ENCODE measurements at places on chromosomes 4 and X.

GRCh38 chrX:119391279-119391678, 7.9 kb upstream of the SLC25A43 start:
- no peak for DNase-seq

DNA sequence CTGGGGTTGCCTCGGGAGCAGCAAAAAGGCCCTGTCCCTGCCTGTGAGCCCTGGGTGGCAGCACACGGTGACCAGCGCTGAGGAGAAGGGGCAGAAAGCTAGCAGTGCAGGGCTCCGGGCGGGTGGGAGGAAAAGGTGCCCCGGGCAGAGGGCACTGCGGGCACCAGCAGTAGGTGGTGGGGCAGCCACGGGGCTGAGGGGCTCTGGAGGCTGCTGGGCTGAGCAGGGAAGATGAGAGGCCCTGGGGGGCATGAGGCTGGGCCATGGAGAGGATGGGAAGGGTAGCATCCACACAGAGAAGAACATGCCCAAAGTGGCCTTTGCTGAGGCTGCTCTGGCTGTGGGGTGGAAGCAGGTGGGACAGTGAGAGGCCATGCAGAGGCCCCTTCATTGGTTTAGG, 67.5 kb upstream of the NKX1-1 start:
- no peak for DNase-seq

DNA sequence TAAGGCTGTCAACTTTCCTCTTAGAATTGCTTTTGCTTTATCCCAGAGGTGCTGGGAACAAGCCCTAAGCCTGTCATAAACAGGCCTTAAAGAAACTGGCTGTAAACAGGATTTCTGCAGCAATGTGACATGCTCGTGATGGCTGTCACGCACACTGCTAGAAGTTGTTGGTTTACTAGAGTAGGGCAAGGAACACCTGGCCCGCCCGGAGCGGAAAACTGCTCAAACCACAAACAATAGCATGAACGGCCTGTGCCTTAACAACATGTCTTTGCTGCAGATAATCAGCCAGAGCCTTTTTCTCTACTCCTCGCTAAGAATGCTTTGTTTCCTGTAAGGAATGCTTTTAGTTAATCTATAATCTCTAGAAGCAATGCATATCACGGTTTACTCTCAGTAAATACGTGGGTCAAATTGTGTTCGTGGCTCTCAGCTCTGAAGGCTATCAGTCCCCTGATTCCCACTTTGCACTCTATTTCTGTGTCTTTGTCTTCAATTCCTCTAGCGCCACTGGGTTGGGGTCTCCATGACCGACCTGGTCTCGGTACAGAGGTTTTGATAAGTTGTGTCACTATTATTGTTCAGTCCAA, 318.3 kb downstream of the GLUD2 start:
- no peak for DNase-seq

GRCh38 chr4:20512985-20513384, 187.3 kb upstream of the PACRGL start:
- no peak for DNase-seq

- DNase-seq = peak; percentile 50
These were observed at the start of gene HMX1 for GRCh38 chr4:8871417-8872401. Gene HMX1, minus strand, starts transcription at chr4:8871839. Its CDS starts 225 bp downstream, at chr4:8871614.

DNA sequence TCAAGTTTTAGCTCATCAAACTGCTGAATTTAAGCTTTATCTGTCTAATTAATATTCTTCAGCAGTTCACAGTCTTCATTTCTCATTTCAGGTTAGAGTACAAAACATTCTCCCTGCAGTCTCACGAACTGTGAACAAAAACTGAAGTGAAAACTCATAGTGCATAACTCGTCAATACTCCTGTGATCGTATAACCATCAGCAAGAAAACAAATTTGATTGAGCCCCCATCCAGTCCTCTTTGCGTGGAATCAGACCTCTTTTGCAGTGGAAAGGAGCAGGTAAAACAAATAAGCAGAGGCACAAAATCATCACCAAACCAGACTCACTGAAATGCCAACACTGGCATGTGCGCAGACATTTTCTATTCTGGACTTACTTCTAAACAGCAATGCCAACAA, 12.7 kb downstream of the ADAM29 start:
- DNase-seq = no peak

DNA sequence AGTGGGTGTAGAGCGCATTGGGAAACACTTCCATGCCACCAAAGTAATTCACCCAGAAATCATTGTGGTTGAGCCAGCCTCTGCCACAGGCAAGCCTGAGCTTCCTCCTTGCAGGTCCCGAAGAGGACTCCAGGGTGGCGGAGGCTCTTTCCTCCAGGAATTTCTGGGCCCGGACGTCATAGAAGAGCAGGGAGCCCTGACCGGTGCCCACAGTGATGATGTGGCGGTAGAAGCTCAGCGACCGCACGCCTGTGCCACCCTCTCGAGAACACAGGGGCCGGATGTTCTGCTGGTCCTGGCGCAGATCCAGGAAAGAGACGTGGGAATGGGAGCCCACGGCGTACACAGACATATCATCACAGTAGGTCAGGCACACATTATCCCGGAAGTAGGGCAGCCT, 1.3 kb downstream of the DCAF12L1 start:
- DNase-seq = no peak

DNA sequence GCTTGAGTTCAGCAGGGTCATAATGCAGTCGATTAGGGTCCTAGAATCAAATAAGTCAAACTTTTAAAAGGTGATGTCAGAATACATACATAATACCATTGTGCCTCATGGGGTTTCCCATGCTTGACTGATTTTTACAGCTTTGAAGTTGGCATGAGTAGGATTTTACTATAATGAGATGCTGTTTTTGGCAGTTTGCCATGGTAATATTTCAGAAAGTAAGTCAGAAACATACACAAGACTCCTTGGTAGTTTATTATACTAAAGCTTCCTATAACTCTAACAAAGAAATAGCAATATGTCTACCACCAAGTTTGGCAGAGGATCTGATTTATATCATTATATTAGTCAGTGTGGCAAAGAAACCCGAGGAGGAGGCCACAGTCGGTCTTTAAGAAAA, 45.2 kb downstream of the PHKA2 start:
- no peak for DNase-seq

GRCh38 chr4:118797558-118798142, 38.3 kb downstream of the SEC24D start:
- DNase-seq = no peak

- DNase-seq = no peak
These were observed 24.4 kb upstream of the DCK start for GRCh38 chr4:70969076-70969475.

DNA sequence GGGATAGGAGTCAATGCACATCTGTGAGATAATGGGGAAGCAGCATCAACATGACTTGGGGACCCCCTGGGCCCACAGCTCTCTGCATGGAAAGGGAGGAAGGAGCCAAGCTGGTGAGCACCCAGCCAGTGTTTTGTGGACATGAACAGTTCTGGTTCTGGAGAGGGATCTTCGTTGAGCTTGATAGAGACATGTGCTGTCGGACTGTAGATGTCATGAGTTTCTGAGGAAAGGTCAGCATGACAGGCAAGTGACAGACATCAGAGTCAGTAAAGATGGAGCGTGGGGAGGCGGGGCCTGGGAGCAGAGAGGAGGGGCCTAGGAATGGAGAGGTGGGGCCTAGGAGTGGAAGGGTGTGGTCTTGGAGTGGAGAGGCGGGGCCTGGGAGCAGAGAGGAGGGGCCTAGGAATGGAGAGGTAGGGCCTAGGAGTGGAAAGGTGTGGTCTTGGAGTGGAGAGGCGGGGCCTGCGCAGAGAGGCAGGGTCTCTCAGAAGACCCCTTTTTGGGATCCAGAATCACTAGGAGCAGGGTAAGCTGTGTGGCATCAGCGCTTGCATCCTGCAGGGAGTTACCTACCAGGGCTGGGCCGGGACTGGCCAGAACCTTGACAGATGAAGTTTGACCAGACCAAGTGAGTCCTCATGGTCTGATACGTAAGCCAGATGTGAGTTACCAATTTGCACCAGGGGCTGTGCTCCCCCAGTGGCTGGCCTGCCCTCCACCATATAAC, 33.7 kb downstream of the PIGG start:
- DNase-seq = no peak

DNA sequence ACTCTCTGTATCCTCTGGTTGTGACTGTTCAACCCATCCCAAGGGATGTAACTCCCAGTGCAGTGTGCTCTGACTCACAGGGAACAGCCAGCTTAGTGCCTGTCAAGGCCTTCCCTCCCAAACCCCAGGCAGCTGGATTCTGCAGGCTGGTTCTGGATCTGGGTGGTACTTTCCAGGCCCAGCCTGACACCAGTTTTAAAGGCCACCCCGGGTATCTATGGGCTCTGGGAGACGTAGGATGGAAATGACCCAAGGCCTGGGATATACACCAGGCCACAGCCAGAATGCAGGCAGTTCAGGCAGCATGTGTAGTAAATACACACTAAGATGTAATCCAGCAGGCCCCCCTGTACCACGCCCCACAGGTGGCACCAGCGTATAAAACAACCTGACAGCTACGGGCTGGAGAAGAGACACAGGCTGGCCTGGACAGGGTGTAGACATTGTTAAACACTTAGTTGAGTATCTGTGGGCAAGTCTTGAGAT, 64.2 kb downstream of the SPINK2 start:
- DNase-seq = no peak

DNA sequence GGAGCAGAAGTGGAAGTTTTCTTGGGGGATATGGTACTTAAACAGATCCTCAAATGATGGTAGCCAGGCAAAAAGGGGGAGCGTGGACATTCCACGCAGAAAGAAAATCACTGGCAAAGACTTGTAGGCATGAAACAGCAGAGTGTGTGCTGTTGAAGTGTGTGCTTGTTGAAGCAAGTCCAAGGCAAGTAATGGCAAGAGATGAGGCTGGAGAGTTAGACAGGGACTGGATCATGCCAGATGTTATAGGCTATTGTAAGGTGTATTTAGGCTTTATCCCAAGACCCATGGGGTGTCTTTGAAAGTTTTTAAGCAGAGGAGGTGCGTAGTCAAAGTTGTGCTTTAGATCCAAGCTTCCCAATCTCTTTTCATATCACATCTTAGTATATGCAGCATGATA, 124.5 kb downstream of the MBNL3 start:
- no peak for DNase-seq

GRCh38 chr4:125316791-125317524, 2.2 kb downstream of the FAT4 start:
- peak; percentile 83 for DNase-seq

- no peak for DNase-seq
These were observed 11.3 kb upstream of the RAB40A start for GRCh38 chrX:103530545-103530944.

DNA sequence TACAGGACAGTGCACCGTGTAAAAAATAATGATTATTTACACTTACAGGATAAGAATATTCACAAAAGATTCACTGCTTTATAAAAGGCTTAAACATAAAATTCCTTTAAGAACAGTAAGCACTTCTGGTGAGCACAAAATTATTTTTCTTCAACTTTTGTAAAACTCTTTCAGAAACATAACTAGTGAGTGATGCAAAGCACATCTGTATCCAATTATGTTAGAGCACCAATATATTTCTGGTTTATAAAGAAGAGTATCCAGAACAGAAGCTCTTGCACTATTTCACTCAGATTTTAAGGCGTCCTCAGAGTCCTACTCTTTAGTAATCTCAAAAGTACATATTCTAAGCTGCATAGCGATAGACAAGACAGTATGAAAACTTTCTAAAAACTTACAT, 276.0 kb downstream of the C4orf33 start:
- no peak for DNase-seq

GRCh38 chr4:8818063-8818881, 53.4 kb downstream of the HMX1 start:
- DNase-seq = no peak

GRCh38 chrX:148940411-148940996, 440.1 kb downstream of the AFF2 start:
- DNase-seq = no peak

- DNase-seq = no peak
These were observed 7.5 kb downstream of the USP9X start for GRCh38 chrX:41092776-41093175.
